Neural crest cell (in vitro differentiated cells): ENCODE measurements at places on chromosomes 7 and 10. TPM values are rescaled to one million over a fixed set of nuclear protein-coding genes. Genes with fewer than 3 reads are reported as not detected.

- H3K27me3 ChIP-seq: no peaks in the 10 kb centered on the region
- DNase-seq: no peak
- H3K4me3 ChIP-seq: no peak overlapping the region
- peaks cover 5% of the 10 kb centered on the region for H3K36me3 ChIP-seq
- H3K27ac ChIP-seq: no peak overlapping the region
Observed at GRCh38 chr7:154986200-154986945, 16.6 kb downstream of the PAXIP1 start.

SMO gene
- 104 and 119 TPM in 2 replicates for total RNA-seq

DNA sequence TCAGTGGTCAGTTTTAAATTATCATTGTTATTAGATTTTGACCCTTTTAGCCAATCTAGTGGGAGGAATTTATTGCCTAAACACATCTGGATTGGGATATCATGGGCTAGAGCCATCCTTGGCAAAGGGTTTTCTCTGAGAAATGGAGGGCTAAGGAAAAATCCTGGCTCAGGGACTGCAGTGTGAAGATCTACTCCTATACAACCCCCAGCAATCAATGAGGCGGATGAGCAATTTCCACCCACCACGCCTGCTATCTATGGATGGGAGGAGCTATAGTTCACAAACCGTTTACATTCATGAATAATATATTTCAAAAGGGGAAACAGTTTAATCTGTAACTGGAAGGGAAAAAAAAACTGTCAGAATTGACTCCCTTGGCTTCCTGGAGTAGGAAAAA is 2.7 kb downstream of the CAV1 start:
- DNase-seq: no peak
- no peak overlapping the region for H3K27ac ChIP-seq
- H3K4me1 ChIP-seq: peaks cover 38% of the 10 kb centered on the region
- peaks cover 66% of the 10 kb centered on the region for H3K27me3 ChIP-seq
- H3K36me3 ChIP-seq: no peaks in the 10 kb centered on the region
- peak overlapping the region; percentile 90 for H3K4me3 ChIP-seq

NUTM2E gene
- 1.6 and 2.0 TPM in 2 replicates for total RNA-seq

DNA sequence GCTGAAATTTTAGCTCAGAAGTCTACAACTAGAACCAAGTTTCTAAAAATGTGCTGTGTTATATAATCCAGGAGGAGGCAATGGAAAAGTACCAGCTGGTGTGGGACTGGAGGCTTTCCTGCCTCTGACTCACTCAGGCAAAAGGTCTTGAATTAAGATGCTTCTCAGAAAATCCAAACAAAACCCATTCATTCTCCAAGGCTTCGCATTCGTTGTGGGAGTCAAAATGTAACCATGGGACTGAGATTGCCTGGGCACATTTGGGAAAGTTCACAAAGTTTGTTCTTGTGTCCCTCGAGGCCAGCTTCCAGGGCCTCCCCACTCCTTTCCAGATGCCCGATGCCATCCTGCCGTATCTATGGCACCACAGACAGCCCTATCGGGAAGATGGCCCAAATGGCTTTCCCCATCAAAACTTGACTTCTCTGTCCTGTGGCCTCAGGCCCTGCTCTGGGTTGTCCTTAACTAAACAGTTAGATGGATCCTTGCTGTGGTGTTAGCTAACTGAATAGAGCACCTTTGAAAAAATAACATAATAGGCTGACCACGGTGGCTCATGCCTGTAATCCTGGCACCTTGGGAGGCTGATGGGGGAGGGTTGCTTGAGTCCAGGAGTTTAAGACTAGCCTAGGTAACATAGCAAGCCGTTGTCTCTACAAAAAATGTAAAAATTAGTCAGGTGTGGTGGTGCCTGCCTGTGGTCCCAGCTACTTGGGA is 180.5 kb downstream of the PFKFB3 start:
- no peak overlapping the region for H3K4me3 ChIP-seq
- peaks cover 15% of the 10 kb centered on the region for H3K36me3 ChIP-seq
- no peaks in the 10 kb centered on the region for H3K27me3 ChIP-seq

DNA sequence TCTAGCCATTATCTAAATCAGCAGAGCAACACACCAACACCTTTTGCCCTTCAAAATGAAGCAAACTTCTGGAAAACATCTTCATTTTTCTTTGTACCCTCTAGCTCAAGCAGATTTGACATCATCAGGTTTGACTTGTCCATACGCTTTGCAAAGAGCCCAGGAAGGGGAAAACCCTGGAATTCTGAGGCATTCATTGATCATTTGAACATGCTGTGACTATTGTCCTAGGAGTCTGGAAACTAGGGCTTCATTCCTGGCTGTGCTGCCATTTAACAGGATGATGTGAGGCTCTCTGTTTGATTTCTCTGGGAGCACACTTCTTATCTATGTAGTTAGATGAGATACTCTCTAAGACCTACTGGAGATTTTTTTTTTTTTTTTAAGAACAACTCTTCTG is 23.5 kb downstream of the GATA3 start:
- peaks cover 30% of the 10 kb centered on the region for H3K27me3 ChIP-seq
- H3K4me3 ChIP-seq: no peak overlapping the region
- no peaks in the 10 kb centered on the region for H3K36me3 ChIP-seq
- no peak overlapping the region for H3K27ac ChIP-seq
- no peak for DNase-seq
- peaks cover 5% of the 10 kb centered on the region for H3K4me1 ChIP-seq

DNA sequence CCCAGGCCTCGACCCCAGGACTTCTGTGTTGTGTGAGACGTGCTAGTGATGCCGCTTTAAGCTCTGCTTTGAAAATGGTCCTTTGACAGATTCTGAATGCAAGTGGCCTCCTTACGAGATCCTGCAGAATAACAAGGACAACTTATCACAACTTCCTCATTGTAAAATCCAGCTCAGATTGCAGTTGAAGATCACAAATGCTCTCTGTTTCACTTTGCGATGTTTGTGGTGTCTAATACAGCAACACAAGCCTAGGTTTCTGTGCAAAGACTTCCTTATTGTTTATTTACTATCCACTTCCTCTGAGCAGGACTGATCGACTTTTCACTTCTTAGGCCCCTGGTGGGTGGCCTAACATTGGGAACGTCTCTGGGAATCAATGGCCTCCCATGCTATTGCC is 31.7 kb upstream of the INSIG1 start:
- DNase-seq: no peak
- H3K4me1 ChIP-seq: peaks cover 6% of the 10 kb centered on the region
- no peak overlapping the region for H3K4me3 ChIP-seq
- H3K27ac ChIP-seq: no peak overlapping the region
- no peaks in the 10 kb centered on the region for H3K36me3 ChIP-seq

- DNase-seq: no peak
- H3K4me1 ChIP-seq: peaks cover 13% of the 10 kb centered on the region
- H3K36me3 ChIP-seq: no peaks in the 10 kb centered on the region
- no peak overlapping the region for H3K4me3 ChIP-seq
- no peaks in the 10 kb centered on the region for H3K27me3 ChIP-seq
- H3K27ac ChIP-seq: no peak overlapping the region
Observed at GRCh38 chr10:13592306-13592705, 5.5 kb downstream of the PRPF18 start.

DNA sequence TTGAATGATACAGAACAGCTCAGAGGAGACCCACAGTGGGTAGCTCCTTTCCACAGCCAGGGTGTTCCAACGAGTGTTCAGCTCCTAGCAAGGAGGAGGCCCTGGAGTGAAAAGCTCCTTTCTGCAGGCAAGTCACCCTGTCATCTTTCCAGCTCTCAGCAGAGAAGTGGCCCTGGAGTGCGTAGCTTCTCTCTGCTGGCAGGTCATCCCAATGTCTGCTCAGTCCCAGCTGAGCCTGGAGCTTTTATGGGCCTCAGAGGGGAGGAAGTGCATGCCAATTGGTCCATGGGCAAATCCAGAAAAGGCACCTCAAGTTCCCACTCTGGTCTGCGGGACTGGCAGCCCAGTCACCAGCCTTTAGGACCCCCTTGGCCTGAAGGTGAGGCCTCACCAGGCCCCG is 30.8 kb upstream of the ZMYND11 start:
- no peaks in the 10 kb centered on the region for H3K27me3 ChIP-seq
- H3K4me1 ChIP-seq: no peaks in the 10 kb centered on the region
- H3K36me3 ChIP-seq: no peaks in the 10 kb centered on the region

GRCh38 chr7:156478486-156478885 is 162.1 kb upstream of the RNF32 start:
- peaks cover 3% of the 10 kb centered on the region for H3K27me3 ChIP-seq
- peaks cover 7% of the 10 kb centered on the region for H3K4me1 ChIP-seq
- H3K4me3 ChIP-seq: no peak overlapping the region
- no peak for DNase-seq
- no peaks in the 10 kb centered on the region for H3K36me3 ChIP-seq

CCDC6 gene
- total RNA-seq: 40.6 and 41.5 TPM in 2 replicates

GRCh38 chr10:100006243-100006886 is 3.4 kb downstream of the DNMBP start:
- peaks cover 51% of the 10 kb centered on the region for H3K4me1 ChIP-seq
- H3K36me3 ChIP-seq: no peaks in the 10 kb centered on the region
- no peak for DNase-seq
- peaks cover 11% of the 10 kb centered on the region for H3K27me3 ChIP-seq
- no peak overlapping the region for H3K27ac ChIP-seq

- no peak overlapping the region for H3K4me3 ChIP-seq
- peaks cover 52% of the 10 kb centered on the region for H3K4me1 ChIP-seq
- H3K36me3 ChIP-seq: no peaks in the 10 kb centered on the region
Observed at GRCh38 chr10:21317902-21318301, 207.6 kb downstream of the SKIDA1 start.

DNA sequence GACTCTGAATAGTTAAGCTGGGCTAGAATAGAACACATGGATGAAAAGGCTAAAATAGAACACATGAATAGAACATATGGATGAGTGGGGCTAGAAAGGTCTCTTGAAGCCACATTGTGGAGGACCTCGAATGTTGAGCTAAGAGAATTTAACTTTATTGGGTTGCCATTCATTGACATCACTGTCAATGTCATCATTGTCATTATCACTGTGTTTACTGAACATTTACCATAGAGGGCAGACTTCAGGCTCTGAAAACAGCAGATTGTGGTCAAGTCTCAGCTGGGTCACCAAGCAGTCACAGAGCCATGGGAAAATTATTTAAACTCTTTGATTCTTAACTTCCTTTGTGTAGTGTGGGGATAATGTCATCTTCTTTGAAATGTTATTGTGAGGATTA is 80.4 kb downstream of the WDFY4 start:
- no peak overlapping the region for H3K27ac ChIP-seq
- DNase-seq: no peak
- H3K27me3 ChIP-seq: peaks cover 2% of the 10 kb centered on the region
- no peak overlapping the region for H3K4me3 ChIP-seq

- no peak overlapping the region for H3K4me3 ChIP-seq
- no peak overlapping the region for H3K27ac ChIP-seq
- no peak for DNase-seq
- H3K36me3 ChIP-seq: no peaks in the 10 kb centered on the region
Observed at GRCh38 chr7:45885264-45885882, 2.9 kb upstream of the IGFBP1 start.

SCIN gene
- not detected in 2 replicates for total RNA-seq

DNA sequence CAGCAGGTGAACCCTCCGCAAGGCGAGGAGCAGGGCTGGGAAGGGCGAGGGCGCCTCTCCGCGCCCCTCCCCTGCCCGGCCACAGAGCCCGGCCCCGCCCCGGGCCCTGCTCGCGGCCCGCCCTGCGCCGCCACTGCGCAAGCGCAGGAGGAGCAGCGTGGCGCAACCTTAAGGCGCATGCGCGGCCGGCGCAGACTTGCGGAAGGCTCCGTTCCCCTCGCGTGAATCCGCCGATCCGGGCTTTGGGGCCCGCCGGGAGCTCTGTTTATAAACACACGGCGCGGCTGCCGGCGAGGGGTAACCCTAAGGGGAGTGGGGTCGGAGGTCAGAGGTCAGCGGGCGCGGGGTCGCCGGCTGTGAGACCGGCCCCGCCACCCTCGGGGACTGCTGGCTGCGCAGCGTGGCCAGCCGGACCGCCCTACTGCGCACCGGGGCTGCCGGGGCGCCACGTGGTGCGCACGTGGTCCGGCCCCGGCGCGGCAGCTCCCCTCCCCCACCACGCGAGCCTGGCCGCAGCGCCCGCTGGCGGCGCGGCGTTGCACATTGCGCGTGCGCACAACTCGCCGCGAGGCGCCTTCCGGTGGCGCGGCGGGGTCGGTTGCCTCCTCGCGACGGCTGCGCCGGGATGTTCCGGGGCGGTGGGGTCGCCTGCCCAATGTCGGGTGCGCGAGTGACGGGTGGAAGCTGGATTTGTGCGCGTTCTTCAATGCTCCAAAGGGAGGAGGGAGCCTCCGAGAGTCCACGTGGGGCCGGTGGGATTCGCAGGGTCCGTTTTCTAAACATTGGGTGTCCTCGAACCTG is 40.2 kb upstream of the FOXK1 start:
- peaks cover 8% of the 10 kb centered on the region for H3K4me1 ChIP-seq
- H3K27ac ChIP-seq: peak overlapping the region; percentile 81
- peaks cover 2% of the 10 kb centered on the region for H3K36me3 ChIP-seq
- H3K4me3 ChIP-seq: peak overlapping the region; percentile 88

ZNF248 gene
- total RNA-seq: 11.7 and 12.6 TPM in 2 replicates

DNA sequence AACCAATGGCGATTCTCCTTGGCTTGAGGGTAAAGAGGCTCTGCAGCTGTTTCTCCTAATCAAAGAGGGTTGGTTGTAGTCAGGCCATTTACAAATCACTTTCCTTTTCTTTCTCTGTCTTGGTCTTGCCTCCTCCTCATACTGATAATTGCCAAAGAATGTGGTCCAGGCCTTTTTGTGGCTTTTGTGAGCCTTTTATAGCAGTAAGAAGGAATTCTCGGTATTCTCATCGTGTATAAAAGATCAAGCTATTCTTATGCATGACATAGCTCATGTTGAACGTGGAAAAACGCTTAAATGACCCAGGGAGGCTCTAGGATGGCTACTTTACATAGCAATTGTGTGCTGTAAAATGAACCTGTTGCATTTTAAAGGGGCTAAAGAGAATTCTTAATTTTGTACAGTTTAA is 62.6 kb downstream of the RBM20 start:
- no peaks in the 10 kb centered on the region for H3K36me3 ChIP-seq
- H3K27ac ChIP-seq: peak overlapping the region; percentile 92
- H3K27me3 ChIP-seq: peaks cover 6% of the 10 kb centered on the region
- peaks cover 22% of the 10 kb centered on the region for H3K4me1 ChIP-seq
- no peak for DNase-seq
- H3K4me3 ChIP-seq: peak overlapping the region; percentile 4

ARHGAP12 gene
- 33.0 and 33.2 TPM in 2 replicates for total RNA-seq

SGCE gene
- total RNA-seq: 44.9 and 51.9 TPM in 2 replicates

GRCh38 chr7:5692845-5693278 is 88.6 kb downstream of the RNF216 start:
- no peak overlapping the region for H3K4me3 ChIP-seq
- H3K36me3 ChIP-seq: peaks cover 2% of the 10 kb centered on the region
- H3K27me3 ChIP-seq: no peaks in the 10 kb centered on the region
- peaks cover 73% of the 10 kb centered on the region for H3K4me1 ChIP-seq
- DNase-seq: no peak

GRCh38 chr7:43952028-43952427 is 25.8 kb downstream of the UBE2D4 start:
- no peak overlapping the region for H3K4me3 ChIP-seq
- H3K4me1 ChIP-seq: no peaks in the 10 kb centered on the region
- H3K27me3 ChIP-seq: no peaks in the 10 kb centered on the region
- H3K36me3 ChIP-seq: peaks cover 13% of the 10 kb centered on the region
- H3K27ac ChIP-seq: no peak overlapping the region

- no peak for DNase-seq
- no peak overlapping the region for H3K27ac ChIP-seq
- H3K4me1 ChIP-seq: peaks cover 4% of the 10 kb centered on the region
- H3K4me3 ChIP-seq: no peak overlapping the region
- no peaks in the 10 kb centered on the region for H3K27me3 ChIP-seq
Observed at GRCh38 chr10:72285972-72286521, 12.3 kb downstream of the DDIT4 start.
